Fibroblast of skin of back (primary cell): ENCODE measurements at places on chromosomes 6 and 20.
A peak's percentile ranks its signal among the peaks of the same experiment; 100 is the strongest.

- no peak for DNase-seq
Measured at GRCh38 chr6:21135484-21136013, 458.0 kb upstream of the SOX4 start.

DNA sequence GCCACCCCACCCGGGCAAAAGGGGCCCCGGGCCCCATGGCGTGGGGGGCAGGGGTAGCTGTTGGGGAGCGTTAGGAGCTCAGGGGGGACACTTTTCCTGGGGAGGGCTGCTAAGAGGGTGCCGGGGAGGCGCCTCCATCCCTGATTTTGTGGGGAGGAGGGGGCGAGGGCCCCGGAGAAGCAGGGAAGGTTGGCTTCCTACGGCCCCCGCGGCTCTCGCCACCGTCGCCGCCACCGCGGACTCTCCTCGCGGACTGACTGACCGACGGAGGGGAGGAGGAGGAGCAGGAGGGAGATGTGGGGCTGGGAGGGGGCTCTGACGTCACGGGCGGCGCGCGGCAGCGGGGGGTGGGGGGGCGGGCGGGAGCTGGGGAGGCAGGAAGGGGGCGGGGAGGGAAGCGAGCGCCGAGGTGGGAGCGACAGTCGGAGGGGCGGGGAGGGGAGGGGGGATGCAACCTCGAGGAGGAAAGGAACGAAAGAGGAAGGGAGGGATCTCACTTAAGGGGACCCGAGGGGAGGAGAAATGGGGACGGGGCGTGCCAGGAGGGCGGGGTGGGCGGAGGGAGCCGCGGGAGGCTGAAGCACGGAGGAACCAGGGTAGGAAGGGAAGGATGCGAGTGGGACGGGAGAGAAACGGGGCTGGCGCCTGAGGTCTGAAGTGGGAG lies 5.1 kb downstream of the GABBR1 start:
- peak; percentile 89 for DNase-seq

DNA sequence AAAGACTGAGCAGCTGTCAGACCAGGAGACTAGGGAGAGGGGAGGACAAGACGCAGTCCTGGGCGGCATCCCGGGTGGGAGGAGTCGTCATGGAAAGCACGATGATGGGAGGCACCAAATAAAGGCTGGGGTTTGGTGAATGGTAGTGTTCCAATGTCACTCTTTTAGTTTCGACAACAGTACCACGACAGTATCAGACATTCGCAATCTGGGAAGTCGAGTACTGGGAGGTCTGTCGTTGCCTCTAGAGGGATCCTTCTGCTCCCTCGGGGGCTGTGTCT lies 32.1 kb downstream of the PSMG4 start:
- no peak for DNase-seq

GRCh38 chr6:109790131-109790530 lies 99.0 kb downstream of the FIG4 start:
- DNase-seq = peak; percentile 87

GRCh38 chr6:38169977-38170526 lies 350.5 kb downstream of the ZFAND3 start:
- no peak for DNase-seq

DNA sequence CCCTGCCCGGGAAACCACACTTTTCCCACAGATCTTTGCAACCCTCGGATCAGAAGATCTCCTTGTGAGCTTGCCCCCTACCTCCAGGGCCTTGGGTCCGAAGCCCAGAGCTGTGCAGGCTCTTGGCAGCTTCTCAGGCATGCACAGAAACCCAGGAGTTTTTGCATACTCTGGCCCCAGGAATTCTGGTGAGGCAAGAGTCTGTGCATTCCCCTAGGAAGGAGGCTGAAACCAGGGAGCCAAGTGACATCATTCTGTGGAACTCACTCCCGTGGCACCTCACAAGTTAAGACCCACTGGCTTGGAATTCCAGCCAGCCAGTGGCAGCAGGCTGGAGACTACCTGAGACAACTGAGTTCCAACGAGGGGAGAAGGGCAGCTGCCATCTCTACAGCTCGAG lies 100.1 kb downstream of the TNFRSF21 start:
- peak; percentile 15 for DNase-seq

DNA sequence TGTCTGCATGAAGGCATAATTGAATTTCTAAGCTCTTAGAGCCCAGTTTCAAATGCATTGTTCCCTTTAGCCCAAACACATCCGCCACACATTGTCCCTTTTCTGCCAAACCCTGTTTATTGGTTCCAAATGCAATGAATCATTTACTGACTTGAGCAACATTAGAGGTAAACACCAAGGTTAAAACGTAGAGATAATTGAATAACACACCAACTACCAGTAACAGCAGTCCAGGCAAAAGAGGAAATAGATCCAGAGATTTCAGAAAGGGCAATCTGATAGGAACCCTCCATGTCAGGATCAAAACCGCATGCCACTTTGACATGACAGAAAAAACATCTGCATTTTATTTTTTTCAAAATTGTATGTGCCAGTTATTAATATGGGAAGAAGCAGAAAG lies 114.8 kb downstream of the PKHD1 start:
- DNase-seq = no peak

DNA sequence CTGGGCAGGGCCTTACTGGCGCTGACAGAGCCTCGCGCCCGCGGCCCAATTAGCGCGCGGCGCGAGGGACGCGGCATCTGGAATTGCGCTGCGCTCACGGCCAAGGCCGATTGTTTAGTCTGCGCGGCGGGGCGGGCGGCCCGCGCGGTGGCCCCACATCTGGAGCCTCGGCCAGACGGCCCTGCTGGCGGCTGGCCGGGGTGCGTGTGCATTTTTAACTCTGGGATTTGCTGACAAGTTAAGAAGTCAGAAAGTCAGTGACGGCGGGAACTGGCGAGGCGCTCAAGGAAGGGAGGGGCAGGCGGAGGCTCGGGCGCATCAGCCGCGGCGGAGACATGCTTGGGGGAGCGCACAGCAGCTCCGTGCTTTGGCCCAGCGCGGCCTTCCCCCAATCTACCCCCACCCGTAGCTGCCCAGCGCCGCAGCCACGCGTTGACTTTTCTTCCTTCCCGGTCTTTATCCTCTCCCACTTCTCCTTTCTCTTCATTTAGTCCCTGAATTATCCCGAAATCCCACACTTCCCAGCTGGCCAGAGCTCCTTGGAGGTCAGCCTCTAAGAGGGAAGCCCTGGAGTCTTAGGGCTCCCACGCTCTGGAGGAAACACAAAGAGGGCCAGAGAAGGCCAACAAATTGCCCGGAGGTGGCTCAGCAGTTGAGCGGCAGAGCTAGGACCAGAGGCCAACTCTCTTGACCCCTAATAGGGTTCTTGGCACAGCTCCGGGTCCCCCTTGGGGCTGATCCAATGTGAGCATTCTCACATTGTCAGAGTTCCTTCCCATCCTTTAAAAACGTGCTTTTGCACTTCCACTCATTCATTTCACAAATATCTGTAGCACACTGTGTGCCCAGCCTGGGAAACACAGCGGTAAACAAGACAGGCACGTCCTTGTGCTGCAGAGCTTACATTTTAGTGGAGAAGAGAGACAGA lies 40.8 kb upstream of the FOXP4 start:
- DNase-seq = peak; percentile 78

DNA sequence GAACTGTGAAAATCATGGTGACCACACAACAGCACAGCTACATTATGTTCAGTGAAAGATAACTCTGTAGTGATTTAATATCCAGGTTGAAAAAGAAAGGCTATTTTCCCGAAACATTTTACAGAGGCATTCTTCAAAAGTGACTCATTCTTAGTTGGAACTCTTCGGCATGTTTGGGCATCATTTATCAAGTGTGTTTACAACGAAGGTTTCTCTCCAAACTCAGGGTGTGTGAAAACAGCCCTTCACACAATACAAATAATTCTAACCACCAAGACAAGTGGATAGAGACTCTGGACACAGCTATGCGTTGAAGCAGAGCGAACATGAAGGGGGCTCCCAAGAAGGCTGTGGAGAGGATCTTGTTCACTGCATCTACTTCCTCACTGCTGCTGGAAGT lies 57.6 kb downstream of the CBLN4 start:
- DNase-seq = no peak

- DNase-seq = no peak
Measured at GRCh38 chr20:40669692-40670091, 19.3 kb downstream of the MAFB start.

GRCh38 chr6:130848945-130849344 lies 21.7 kb downstream of the SMLR1 start:
- peak; percentile 30 for DNase-seq

DNA sequence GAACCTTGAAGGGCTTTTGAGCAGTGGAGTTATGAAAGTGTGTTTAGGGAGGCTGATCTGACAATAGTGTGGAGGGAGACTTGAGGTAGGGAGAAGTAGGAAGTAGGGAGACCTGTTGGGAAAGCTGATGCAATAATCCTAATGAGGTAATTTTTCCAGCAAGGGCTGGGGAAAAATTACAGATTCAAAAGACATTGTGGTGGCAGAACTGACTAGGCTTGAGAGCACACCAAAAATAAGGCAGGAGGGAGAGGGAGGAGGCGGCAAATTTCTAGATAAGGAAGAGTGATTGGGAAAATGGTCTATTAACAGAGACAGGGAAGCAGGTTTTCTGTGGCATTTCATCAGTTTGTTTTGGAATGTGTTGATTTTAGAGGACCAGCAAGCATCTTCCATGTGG lies 5.5 kb downstream of the PRRT1 start:
- no peak for DNase-seq

- no peak for DNase-seq
Measured at GRCh38 chr20:6744805-6745204, 22.7 kb upstream of the BMP2 start.

DNA sequence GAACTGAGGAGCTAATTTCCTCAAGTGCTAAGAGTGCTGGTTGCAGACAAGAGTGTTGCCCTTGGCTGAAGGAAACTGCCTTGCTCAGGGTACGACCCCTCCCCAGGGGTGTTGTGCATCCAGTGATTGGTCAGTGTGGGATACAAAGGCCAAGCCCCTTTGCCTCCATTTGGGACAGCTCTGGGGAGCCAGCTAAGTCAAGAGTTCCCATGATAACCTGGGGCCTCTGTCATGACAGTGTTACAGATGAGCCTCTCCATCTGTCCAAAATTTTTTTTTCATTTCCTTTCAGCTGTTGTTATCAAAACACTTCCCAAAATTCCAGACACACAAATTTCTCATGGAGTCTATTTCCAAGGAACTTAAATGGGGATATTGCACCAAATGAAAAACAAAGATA lies 93.3 kb downstream of the HS3ST5 start:
- DNase-seq = no peak

DNA sequence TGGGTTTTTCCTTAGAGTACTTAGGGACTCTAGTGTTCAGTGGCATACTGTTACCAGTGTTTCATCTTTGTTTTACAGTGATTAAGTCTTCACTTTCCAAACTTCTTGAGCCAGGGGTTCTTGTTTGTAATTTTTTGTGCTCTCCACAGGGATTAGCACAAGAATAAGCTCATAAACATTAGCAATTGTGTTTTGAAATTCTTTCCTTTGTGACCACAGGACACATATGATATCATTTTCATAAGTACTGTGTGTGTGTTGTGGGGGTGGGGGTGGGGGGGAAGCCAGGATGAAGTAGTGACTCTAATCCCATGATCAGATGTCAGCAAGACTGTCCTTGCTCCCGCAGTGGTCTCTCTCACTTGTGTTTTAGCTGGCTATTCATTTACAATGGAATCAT lies 101.5 kb upstream of the SCP2D1 start:
- DNase-seq = peak; percentile 22

DNA sequence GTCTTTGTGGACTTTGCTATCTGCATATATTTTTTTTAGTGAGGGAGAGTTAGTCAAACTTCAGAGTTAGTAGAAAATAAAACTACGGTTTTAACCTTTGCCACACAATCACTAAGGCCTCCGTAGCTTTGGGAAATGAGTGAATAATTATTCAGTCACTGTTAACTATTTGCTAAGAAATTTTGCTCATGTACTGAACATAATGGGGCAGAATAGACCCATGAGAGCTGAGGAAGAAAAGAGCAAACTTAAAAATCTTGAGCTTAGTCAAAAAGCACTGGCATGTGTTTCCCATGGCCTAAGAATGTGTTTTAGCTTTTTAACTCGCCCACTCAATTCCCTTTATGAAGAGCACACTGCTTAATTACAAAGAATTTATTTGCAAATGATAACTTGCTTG lies 60.4 kb upstream of the SUPT3H start:
- DNase-seq = no peak

GRCh38 chr6:30194797-30195690 lies 18.2 kb downstream of the TRIM26 start:
- no peak for DNase-seq

DNA sequence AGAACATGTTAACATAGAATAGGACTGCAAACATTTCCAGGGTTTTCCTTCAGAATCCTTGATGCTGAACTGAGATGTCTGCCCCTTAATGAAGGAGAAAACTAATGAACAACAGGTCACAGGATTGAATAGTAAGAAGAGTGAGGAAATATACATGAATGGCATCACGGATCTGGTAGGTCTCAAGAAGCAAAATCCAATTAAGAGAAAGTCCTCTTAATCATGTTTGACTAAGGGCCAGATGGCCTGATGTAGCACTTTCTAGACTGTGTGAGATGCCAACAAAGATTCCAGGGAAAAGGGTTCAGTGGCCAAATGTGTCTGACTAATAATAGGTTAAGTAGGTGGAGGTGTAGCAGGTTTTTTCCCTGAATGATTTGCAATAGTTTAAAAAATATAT lies 13.7 kb upstream of the SHPRH start:
- no peak for DNase-seq

- DNase-seq = no peak
Measured at GRCh38 chr6:160799801-160800506, 97.9 kb downstream of the PLG start.

DNA sequence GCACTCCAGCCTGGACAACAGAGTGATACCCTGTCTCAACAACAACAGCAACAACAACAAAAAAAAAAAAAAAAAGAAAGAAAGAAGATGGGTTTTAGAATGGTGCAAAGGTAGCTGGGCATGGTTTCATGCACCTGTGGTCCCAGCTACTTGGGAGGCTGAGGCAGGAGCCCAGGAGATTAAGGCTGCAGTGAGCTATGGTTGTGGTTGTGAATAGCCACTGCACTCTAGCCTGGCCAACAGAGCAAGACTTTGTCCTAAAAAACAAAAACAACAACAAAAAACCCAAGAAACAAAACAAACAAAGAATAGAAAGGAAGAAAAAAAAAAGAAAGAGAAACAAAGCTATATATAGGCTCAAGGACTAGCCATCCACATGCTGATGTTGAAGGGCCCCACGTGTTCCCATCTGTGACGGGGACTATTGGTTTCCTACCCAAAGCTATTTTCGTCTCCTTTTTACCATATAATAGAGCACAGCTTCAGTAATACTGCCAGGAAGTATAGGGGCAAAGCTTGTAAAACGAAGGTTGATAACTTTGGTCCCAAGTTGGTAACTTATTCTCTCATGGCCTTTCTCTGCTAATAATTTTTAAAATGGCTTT lies 7.9 kb upstream of the EEF1E1 start:
- no peak for DNase-seq

DNA sequence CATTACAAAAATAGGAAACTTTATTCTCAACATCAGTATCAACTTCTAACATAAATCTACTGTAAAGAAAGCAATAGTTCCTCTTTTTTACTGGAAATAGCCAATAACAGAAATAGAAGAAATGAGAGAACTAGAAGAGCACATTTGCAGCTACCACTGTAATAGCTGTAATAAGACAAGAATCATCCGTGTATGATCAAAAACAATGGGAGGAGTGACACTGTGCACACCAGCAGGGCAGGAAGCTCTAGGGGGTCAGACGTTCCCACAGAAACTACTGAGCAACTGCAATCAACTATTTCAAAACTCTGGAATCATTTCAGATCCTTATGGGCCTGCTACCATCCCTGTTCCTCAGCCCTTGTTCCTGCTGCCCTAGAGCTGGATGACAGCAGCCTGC lies 43.7 kb downstream of the NINL start:
- peak; percentile 19 for DNase-seq
